ENCODE measurements at places on chromosomes 2 and 18. TPM values are rescaled to one million over a fixed set of nuclear protein-coding genes. Genes with fewer than 3 reads are reported as not detected.

GRCh38 chr2:179939259-179939658 is 67.8 kb downstream of the CWC22 start:
- DNase-seq = no peak
- no peak overlapping the region for H3K27ac ChIP-seq
- no peaks in the 10 kb centered on the region for H3K36me3 ChIP-seq

GRCh38 chr2:124478761-124479160 is 453.7 kb downstream of the CNTNAP5 start:
- DNase-seq = no peak
- H3K4me1 ChIP-seq = no peaks in the 10 kb centered on the region
- H3K27ac ChIP-seq = no peak overlapping the region
- no peaks in the 10 kb centered on the region for H3K27me3 ChIP-seq

DNA sequence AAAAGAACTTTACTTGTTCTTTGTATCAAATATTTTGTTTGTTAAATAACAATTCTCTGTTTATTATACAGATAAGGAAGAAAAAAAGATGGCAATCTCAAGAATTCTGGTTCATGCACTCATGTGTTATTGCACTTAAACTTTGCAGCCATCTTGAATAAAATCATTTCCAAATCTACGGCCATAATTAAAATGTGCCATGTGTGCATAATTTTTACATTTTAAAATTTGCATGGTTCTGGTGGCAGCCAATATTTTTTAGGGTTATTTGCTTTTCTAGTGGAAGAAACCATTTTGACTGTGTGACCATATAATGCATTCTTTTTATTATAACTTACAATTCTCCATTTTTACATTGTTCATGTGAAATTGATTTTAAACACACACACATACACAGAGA is 1518.1 kb upstream of the ZEB2 start:
- no peak overlapping the region for H3K4me3 ChIP-seq
- H3K36me3 ChIP-seq = no peaks in the 10 kb centered on the region
- no peaks in the 10 kb centered on the region for H3K4me1 ChIP-seq
- no peak for DNase-seq

DNA sequence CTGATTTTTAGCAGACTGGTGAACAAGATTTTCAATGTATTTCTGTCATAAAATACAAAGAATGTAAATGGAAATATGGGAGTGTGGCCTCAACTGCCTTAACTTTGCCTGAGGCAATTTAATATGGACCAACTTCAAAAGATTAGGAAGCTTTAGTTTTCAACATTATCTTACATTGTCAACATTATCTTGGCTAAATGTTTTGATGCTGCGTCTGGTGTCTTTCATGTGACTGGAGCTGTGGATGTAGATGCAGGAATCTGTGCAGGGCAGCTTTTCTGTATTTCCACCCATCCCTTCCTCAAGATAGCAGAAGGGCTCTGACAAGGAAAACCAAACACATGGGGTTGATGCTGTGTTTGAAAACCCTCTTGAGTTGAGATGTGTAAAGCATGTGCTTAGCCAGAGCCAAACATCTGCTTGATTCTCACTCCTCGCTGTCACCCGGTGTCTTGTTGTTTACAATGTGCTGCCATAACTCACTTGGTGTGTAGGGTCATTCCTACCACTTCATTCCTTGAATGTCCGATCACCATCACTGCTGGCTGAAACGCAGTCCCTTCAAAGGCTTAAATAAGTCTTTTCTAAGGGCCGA is 33.0 kb downstream of the COPS8 start:
- no peak overlapping the region for H3K4me3 ChIP-seq
- H3K36me3 ChIP-seq = no peaks in the 10 kb centered on the region
- DNase-seq = no peak
- H3K27me3 ChIP-seq = no peaks in the 10 kb centered on the region
- no peaks in the 10 kb centered on the region for H3K4me1 ChIP-seq
- no peak overlapping the region for H3K27ac ChIP-seq

DNA sequence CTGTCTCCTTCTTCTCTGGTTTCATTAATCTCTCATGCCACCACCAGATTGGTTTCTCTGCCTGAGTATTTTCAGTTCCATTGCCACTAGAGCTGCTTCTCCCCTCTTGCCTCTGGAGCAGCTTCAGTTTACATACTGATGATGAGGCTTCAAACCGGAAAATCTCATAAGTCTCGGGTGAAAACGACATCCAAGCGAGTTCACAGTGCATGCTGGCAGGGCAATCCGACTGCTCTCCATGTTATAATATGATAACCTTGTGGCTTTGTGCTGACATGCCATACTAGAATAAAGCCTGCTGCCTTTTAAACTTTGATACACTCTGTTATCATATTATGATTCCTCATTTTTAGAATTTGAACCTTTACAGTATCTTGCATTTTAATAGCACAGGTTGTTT is 153.5 kb downstream of the PRPF40A start:
- H3K4me3 ChIP-seq = no peak overlapping the region
- no peaks in the 10 kb centered on the region for H3K4me1 ChIP-seq
- H3K27me3 ChIP-seq = no peaks in the 10 kb centered on the region
- H3K36me3 ChIP-seq = no peaks in the 10 kb centered on the region
- no peak overlapping the region for H3K27ac ChIP-seq

- H3K4me1 ChIP-seq = no peaks in the 10 kb centered on the region
- DNase-seq = no peak
- no peaks in the 10 kb centered on the region for H3K36me3 ChIP-seq
- no peak overlapping the region for H3K4me3 ChIP-seq
Measured at GRCh38 chr2:69452687-69453086, 15.5 kb upstream of the NFU1 start.

GRCh38 chr18:25189391-25190185 is 162.4 kb downstream of the ZNF521 start:
- H3K36me3 ChIP-seq = no peaks in the 10 kb centered on the region
- no peaks in the 10 kb centered on the region for H3K27me3 ChIP-seq
- H3K4me3 ChIP-seq = no peak overlapping the region
- no peak for DNase-seq

DNA sequence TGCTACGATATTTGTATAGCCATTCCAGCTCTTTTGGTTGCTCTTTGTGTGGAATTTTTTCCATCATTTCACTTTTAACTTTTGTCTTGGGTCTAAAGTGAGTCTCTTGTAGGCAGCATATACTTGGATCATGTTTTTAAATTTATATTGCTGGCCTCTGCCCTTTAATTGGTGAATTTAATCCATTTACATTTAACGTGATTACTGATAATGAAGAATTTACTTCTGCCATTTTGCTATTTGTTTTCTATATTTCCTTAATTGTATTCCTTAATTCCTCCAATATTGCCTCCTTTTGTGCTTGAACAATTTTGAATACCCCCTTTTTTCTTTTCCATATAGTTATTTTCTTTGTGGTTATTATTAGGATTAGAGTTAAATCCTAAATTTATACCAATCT is 21.0 kb upstream of the ADNP2 start:
- H3K27ac ChIP-seq = no peak overlapping the region
- no peak overlapping the region for H3K4me3 ChIP-seq
- H3K4me1 ChIP-seq = no peaks in the 10 kb centered on the region
- no peaks in the 10 kb centered on the region for H3K27me3 ChIP-seq
- DNase-seq = no peak

DNA sequence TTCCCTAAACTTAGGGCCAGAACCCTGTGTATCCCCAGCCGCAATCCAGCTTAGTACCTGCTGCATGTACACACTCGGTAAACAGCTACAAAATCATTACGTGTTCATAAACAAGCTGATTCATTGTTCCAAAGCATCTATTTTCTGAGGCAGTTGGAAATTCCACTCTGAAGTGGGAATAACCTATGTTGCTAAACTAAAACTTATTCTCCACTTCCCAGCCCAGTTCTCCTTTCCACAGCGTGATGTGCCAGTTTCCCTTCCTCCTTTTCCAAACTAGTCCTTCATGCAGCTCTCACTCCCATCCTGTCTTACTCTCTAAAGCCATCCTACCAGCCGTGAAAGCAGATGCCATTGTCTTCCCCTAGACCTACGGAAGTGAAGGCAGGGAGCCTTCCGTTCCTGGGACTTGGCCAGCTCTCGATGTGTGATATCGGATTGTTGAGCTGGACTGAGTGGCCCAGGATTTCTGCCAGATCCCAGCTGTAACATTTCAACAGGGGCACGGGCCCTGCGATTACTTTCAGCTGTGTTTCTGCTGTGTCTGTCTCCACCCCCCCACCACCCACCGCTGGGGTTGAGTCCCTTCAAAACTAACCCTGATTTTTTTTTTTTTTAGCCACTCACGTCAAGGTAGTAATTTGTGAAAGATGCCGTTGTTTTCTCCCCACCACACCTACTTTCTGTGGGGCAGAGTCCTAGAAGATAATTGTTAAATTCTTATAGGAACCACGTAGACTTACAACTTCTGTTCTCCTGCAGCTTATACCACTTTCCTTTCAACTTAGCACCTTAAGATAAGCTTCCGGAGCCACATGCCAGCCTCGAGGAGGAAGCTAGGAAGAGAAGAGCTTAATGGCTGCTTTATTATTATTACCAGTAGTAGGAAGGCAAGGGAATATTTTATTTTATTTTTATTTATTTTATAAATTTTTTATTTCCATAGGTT is 100.9 kb downstream of the CRIM1 start:
- H3K4me1 ChIP-seq = peaks cover 8% of the 10 kb centered on the region
- H3K36me3 ChIP-seq = no peaks in the 10 kb centered on the region
- no peaks in the 10 kb centered on the region for H3K27me3 ChIP-seq
- no peak for DNase-seq
- H3K4me3 ChIP-seq = no peak overlapping the region
- no peak overlapping the region for H3K27ac ChIP-seq

- DNase-seq = no peak
- peaks cover 26% of the 10 kb centered on the region for H3K27me3 ChIP-seq
- H3K27ac ChIP-seq = no peak overlapping the region
- H3K4me3 ChIP-seq = no peak overlapping the region
- no peaks in the 10 kb centered on the region for H3K36me3 ChIP-seq
- H3K4me1 ChIP-seq = no peaks in the 10 kb centered on the region
Measured at GRCh38 chr18:47248604-47249313, 2.7 kb downstream of the SKOR2 start.

- H3K27ac ChIP-seq = no peak overlapping the region
- DNase-seq = no peak
- H3K4me1 ChIP-seq = peaks cover 21% of the 10 kb centered on the region
- H3K4me3 ChIP-seq = no peak overlapping the region
- H3K27me3 ChIP-seq = no peaks in the 10 kb centered on the region
- H3K36me3 ChIP-seq = peaks cover 18% of the 10 kb centered on the region
Measured at GRCh38 chr2:74375838-74376237, 4.3 kb downstream of the DCTN1 start.

DNA sequence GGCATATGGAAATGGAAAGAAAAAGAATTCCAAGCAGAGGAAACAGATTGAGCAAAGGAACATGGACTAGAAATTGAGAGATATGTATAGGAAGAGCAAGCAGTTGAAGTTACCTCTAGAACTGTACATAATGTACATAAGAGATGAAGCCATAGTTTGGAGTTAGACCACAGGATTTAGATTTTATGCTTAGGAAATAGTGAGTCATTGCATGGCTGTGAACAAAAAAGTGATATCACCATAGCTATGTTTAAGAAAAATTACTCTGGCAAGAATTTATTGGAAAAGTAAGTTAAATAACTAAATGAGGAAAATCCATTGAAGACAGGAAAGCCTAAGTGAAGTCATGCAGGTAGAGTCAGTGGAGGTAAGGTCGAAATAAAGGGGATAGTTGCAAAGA is 99.4 kb upstream of the GALNT5 start:
- H3K36me3 ChIP-seq = no peaks in the 10 kb centered on the region
- no peaks in the 10 kb centered on the region for H3K27me3 ChIP-seq
- no peak overlapping the region for H3K27ac ChIP-seq
- DNase-seq = no peak
- H3K4me3 ChIP-seq = no peak overlapping the region

GRCh38 chr2:127044977-127045661 is 61.8 kb downstream of the BIN1 start:
- H3K4me1 ChIP-seq = no peaks in the 10 kb centered on the region
- H3K36me3 ChIP-seq = no peaks in the 10 kb centered on the region
- DNase-seq = peak; percentile 46
- no peaks in the 10 kb centered on the region for H3K27me3 ChIP-seq
- no peak overlapping the region for H3K27ac ChIP-seq

GRCh38 chr2:7838669-7839068 is 843.2 kb upstream of the ID2 start:
- H3K4me3 ChIP-seq = no peak overlapping the region
- H3K27me3 ChIP-seq = no peaks in the 10 kb centered on the region
- H3K36me3 ChIP-seq = no peaks in the 10 kb centered on the region
- no peak overlapping the region for H3K27ac ChIP-seq

DNA sequence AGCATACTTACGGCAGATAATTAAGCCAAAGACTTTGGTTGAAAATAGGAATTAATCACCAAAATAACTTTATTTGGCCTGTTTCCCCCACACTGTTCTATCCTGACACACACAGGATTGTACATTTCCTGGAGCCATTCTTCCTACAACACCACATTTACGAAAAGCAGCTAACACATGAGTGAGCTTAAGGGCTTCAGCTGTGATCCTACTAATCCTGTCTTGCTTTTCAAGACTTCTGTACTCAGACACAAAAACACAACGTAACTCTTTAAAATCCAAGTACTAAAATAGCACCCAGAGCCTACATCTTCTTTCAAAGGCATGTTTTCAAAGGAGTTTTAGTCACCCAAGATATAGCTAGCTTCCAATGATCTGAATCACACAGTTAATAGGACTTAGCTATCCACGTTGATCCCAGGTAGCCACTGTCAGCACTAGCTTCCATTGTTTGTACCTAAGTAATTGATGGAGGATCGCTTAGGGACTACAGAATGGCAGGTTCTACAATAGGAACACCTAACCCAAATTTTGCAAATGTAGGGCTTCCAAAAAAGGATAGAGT is 42.8 kb upstream of the TTC39C start:
- H3K27me3 ChIP-seq = no peaks in the 10 kb centered on the region
- H3K4me3 ChIP-seq = no peak overlapping the region
- DNase-seq = no peak
- no peak overlapping the region for H3K27ac ChIP-seq

The TSPYL6 gene
- total RNA-seq = not detected

The CHPF gene
- 36.5 TPM for total RNA-seq

The RAX gene
- total RNA-seq = not detected

The FAM110C gene
- 0.44 TPM for total RNA-seq

The FAP gene
- not detected for total RNA-seq

The BCL11A gene
- total RNA-seq = 0.15 TPM

The SERPINB4 gene
- total RNA-seq = not detected

The CYP26B1 gene
- not detected for total RNA-seq

Data from CD8-positive, alpha-beta memory T cell (primary cell).